Spleen (tissue), 13 donors: ENCODE measurements at places on chromosomes 16 and 17. TPM values are rescaled to one million over a fixed set of nuclear protein-coding genes. Genes with fewer than 3 reads are reported as not detected.

GRCh38 chr16:23615805-23616204 is 19.7 kb upstream of the NDUFAB1 start:
- DNase-seq = no peak

DNA sequence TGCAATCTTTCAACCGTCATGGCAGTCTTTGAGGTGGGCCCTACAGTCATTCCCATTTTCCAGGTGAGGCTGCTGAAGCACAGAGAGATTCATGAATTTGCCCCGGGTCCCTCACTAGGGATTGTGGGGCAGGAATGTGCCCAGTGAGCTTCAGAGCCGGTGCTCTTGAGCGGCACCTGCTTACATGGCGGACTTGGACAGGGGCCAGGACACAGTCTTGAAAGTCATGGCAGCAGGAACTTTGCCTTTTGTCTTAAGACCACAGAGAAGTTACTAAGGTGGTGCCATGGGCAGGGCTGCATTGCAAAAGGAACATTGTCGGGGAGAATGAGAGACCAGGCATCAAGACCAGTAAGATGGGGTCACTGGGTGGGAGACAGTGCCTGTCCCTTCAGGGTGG is 363.4 kb downstream of the FOXL1 start:
- no peak for DNase-seq

- DNase-seq = no peak
These were observed 1.1 kb upstream of the EMP2 start for GRCh38 chr16:10581507-10581906.

GRCh38 chr16:78929841-78930240 is 670.7 kb downstream of the MAF start:
- no peak for DNase-seq

DNA sequence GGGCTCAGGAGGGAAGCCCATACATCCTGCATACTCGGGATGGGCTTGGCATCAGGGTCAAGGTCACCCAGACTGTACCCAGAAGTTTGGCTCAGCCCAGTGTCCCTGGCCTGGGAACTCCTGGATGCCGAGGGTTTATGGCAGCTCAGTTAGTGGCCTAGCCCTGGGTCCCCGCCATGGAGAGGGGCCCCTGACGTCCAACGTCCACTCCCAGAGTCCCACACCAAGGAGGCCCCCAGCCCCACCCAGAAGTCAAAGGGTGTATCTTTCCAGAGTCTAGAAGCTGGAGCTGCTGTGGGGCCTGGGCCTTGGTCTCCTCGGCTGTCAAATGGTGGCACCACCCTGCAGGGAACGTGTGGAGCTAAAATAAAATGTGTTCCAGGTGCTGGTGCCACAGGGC is 76.4 kb downstream of the SREBF1 start:
- DNase-seq = no peak

Gene ZG16
- not detected for total RNA-seq

Gene PLCD3
- 2.8 TPM for total RNA-seq

Gene KCNH4
- 0.26 TPM for total RNA-seq

Gene ADAMTS18
- total RNA-seq = not detected

Gene KRT32
- total RNA-seq = not detected

Gene SCARF1
- total RNA-seq = 66.5 TPM

GRCh38 chr16:68347605-68348004 is 36.8 kb downstream of the PRMT7 start:
- no peak for DNase-seq

- no peak for DNase-seq
These were observed 17.6 kb downstream of the CFAP52 start for GRCh38 chr17:9594065-9594464.

GRCh38 chr17:64741038-64741641 is 79.0 kb upstream of the SMURF2 start:
- no peak for DNase-seq

DNA sequence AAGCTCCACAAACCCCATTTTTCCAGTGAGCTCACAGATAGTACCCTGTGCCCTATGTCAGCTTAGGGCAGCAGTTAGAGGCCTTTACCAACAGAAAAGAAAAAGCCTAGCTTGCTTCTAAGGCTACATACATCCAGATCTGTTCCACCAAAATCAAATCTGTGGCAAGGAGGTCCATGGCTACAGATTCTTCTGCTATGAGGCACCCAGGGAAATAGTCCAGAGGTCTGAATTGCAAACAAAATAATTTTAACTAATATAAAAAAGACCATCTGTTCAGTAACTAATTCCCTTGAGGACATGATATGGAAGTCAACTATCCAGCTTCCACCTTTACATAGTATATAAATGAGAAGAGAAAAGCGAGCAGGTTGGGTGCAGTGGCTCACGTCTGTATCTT is 129.3 kb downstream of the PARN start:
- no peak for DNase-seq

DNA sequence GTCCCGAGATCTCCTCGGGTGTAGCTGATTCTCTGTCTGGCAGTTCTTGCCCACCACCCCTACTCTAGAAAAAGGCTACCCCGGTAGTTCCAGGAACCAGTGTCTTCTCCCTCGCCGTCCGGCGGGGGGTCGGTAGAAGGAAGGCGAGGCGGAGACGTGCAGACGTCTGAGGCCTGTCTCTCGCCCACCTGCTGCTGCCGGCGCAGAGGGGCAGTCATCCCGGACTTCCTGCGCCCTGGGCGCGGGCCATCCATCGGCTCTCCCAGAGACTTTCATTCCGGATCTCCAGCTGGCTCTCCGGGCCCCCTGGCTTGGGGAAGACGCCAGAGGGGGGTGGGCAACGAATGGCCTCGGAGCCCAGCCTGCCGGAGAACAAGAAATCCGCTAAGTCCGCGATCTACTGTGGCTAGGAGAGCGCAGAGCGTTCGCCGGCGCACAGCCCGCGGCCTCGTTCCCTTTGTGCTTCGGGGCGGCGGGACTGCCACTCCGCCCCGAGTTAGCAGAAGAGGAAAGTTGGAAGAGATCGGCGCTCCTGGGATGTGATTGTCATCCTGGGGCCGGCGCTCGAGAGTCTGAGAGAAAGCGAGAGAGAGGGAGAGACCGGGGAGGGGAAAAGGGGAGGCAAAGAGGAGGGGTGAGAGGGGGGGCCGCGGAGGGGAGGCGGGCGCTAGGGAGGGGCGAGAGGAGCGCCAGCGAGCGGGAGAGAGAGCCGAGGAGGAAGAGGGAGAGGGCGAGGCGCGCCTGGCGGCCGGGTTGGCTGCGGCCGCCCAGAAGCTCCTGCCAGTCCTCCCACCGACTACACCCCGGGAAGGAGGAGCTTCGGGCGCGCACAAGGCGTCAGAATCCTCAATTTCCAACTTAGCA is at the start of gene IRX5:
IRX5 (plus strand) TSS at position 861 of the 864 bp plus-strand sequence. CDS start 334 bp downstream, outside the sequence.
- DNase-seq = peak; percentile 86

Gene ZNF597
- total RNA-seq = 4.1 TPM

DNA sequence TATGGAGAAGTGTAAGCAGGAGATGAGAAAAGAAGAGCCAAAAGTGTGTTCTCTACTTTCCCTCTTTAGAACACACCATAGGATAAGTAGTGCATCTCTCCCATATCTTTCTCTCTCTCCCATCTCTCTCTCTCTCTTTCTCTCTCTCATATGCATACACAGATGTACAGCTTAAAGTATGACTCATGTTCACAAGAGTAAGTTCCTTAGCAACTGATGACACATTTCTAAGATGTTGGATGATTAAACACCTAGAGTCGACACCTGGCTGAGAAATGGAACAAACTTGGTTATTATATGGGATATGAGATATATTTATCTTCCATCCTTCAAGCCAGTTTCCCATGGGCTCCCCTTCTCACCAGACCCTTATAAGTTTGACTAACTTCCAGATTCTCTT is 113.5 kb downstream of the TMEM132E start:
- DNase-seq = no peak

Gene CCT6B
- 1.3 TPM for total RNA-seq

- DNase-seq = peak; percentile 33
These were observed 20.1 kb downstream of the GPRC5B start for GRCh38 chr16:19864566-19864965.

Gene KRT40
- total RNA-seq = not detected

Gene CD300A
- total RNA-seq = 133 TPM

- DNase-seq = no peak
These were observed 149.2 kb upstream of the TBX2 start for GRCh38 chr17:61250335-61250890.

DNA sequence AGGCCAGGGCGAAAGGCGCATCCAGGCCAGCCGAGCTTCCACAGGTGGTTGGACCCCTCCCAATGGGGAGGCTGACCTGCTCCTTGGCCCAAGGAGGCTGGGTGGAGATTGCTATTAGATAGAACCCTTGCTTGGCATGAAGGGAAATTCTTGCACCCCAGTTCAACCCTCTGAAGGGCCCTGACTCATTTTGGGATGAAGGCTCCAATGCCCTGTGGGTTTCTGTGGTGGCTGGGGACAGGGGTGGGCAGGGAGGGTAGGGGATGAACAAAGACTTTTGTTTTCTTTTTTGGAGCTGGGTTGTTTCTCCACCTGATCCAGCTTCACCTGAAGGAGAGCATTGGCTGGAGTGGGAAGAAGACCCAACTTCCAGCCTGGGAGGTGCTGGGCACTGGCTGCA is 16.7 kb upstream of the TBX21 start:
- no peak for DNase-seq

DNA sequence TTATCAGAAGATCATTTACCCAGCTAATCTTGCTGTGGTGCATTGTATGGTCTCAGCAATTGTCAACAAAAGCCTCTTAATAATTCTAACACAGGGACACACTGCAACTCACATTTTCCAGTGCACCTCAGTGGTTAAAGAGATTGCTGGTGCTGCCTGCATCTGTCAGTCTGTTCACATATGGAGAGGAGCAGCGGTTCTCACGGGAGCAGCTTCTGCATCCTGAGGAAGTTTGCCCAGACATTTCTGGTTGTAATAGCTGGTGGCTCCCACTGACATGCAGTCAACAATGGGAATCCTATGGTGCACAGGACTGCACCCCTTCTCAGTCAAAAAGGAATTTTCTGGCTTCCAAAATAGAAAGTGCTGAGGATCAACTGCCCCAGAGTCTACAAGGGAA is 7.8 kb downstream of the GGA2 start:
- DNase-seq = no peak

- no peak for DNase-seq
These were observed 11.1 kb downstream of the PMM2 start for GRCh38 chr16:8808613-8809353.

GRCh38 chr17:79617304-79617703 is 6.5 kb upstream of the RBFOX3 start:
- peak; percentile 33 for DNase-seq

GRCh38 chr17:43967251-43967875 is 13.6 kb upstream of the PYY start:
- no peak for DNase-seq

DNA sequence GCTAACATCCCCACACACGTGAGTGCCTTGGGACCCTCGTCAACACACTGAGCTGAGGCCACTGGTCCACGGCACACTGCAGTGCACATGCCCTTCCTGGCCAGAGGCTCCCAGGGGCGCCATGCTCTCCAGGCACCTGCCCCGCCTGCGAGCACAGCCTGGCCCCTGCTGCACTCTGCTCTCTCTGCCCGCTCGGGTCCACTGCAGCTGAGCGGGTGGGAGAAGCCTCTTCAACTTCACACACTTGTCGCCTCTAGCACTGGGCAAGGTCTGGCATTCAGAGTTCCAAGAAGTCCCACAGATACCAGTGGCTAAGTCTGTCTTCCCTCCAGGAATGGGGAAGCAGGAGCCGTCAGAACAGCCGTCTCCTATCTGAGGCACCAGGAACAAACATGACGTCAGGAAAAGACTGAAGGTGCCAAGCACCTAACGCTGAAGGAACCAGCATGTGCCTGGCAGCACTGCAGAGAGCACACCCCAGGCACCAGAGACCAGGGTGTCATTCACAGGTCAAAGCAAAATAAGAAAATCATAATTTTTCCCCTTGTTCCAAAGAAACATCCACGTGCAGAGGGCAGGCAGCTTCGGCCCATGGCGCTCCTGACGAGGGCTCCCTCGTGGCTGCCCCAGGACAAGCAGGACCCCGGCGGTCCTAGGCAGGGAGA is 82.9 kb downstream of the ZNF778 start:
- no peak for DNase-seq

Gene C17orf107
- 2.9 TPM for total RNA-seq

GRCh38 chr17:46264456-46265198 is 30.3 kb upstream of the LRRC37A start:
- no peak for DNase-seq

GRCh38 chr16:54633943-54634362 is 296.7 kb upstream of the IRX5 start:
- DNase-seq = no peak
